ENCODE measurements at places on chromosomes 6 and 20. TPM values are rescaled to one million over a fixed set of nuclear protein-coding genes. Genes with fewer than 3 reads are reported as not detected.

GRCh38 chr6:116553451-116553850 lies at the start of gene CALHM4:
Gene CALHM4 (plus strand): TSS chr6:116553751. CDS start chr6:116553794, 43 bp downstream.
- no peak for DNase-seq

- DNase-seq, result no peak
Measured at GRCh38 chr6:47079638-47080037, 37.5 kb upstream of the ADGRF1 start.

The ADAM33 gene
- polyA plus RNA-seq, result 44.3 TPM

DNA sequence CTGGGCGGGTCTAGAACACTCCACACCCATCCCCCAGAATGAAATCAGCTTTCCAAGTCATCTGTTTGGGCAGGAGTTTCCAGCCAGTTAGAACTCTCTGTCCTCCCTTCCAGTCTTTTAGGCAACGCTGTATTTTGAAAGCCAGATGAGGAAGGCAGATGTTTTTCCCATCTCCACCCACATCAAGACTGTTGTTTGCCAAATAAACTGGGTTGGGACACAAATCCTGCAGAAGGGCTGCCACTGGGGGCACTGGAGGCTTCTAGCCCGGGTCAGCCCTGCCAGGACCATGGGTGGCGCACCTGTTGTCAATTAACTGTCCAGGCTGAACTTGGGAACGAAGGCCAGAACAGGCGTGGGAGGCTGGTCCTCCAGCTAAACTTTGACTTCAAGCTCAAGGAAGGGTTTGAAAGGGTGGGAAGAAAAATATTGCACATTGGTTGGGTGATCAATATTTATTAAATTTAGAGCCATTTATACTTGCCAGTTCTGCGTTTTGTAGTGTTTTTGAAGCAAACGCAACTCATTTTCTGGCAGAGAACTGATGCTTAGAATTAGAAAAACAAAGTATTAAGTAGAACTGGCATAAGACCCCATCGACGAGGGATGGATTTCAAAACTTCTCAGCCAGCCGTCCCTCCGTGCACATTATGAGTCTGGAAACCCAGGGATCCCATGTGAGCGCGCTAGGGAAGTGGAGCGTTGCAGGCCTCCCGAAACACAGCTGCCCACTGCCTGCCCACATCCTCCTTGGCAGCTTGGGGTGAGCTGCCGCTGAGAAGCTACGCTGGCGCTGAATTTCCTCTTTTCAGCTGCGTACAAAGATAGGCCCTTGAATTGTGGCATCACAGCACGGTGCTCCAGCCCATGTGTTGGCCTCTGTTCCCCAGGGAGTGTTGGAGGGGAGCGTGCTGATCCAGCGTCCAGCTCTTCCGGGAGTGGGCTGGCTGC lies 297.4 kb downstream of the QKI start:
- peak; percentile 92 for DNase-seq

GRCh38 chr6:137313928-137314855 lies 95.0 kb upstream of the IFNGR1 start:
- peak; percentile 68 for DNase-seq

DNA sequence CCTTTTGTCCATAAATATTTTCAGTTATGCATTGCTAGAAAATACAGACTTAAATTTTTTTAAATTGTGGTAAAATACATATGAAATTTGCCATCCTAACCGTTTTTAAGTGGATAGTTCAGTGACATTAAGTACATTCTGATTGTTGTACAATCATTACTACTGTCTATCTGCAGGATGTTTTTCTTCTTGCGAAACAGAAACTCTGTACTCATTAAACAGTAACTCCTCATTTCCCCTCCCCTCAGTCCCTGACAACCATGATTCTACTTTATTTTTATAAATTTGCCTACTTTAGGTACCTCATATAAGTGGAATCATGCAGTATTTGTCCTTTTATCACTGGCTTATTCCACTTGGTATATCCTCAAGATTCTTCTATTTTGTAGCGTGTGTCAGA lies 21.3 kb downstream of the TAF11 start:
- no peak for DNase-seq

The CDH4 gene
- 1.0 TPM for polyA plus RNA-seq

GRCh38 chr6:55937261-55937947 lies 62.0 kb upstream of the BMP5 start:
- no peak for DNase-seq

DNA sequence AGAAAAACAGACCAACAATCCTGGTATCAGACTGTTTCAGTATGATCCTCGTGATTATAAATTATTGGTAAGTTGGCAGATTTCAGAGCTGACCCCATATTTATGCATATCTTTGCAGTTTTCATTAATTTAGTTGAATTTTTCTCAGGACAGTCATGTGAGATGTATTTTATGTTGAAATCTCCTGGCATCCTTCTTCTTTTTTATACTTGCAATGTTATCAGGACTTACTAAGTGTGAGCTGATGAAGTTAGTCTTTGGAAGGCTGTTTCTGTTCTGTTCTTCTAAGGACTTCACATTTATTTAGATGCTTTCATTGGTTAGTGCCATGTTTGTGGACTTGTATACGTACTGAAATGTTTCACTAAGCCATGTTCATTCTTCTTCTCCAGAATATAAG lies 17.2 kb downstream of the SMPDL3A start:
- no peak for DNase-seq

DNA sequence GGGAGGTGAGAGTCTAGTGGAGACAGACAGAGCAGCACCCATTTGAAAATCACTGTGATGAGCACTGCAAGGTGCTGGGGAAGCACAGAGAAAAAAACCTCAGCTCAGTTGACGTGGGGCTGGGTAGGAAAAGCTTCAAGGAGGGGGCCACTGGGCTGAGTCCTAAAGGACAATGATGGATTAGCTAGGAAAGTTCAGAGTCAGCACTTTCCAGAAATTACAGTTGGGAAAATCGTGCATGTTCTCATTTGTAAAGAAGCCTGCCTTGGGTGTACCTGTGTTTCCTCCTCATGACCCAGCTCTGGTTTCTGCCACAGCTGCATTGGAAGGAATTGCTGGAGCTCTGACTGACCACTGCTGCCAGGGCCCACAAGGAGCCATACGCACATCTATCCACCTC lies 221.3 kb downstream of the FARS2 start:
- DNase-seq, result no peak

GRCh38 chr6:131789219-131789618 lies 18.6 kb upstream of the ENPP1 start:
- no peak for DNase-seq

The BTN2A1 gene
- polyA plus RNA-seq, result 26.4 TPM

- DNase-seq, result no peak
Measured at GRCh38 chr6:24749297-24749696, 25.4 kb upstream of the GMNN start.

DNA sequence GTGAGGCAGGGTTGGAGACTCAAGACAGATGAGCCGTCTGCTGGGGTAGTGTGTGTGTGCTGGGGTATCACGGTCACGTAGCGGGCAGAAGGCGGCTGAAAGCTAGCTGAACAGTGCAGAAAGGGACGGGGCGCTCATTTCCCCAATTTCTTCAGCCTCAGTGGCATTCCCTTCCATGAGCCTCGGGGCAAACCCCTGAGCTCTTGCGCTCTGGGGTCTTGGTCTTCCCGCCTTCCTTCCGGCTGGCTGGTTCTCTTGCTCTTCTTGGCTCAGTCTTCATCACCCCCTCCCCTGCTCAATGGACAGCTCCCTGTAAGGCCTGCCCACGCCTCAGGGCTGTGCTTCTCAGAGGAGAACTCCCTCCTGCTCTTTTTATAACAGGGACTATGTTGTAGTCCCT lies 15.5 kb upstream of the TMEM181 start:
- DNase-seq, result no peak

The BNIP5 gene
- 0.07 TPM for polyA plus RNA-seq

DNA sequence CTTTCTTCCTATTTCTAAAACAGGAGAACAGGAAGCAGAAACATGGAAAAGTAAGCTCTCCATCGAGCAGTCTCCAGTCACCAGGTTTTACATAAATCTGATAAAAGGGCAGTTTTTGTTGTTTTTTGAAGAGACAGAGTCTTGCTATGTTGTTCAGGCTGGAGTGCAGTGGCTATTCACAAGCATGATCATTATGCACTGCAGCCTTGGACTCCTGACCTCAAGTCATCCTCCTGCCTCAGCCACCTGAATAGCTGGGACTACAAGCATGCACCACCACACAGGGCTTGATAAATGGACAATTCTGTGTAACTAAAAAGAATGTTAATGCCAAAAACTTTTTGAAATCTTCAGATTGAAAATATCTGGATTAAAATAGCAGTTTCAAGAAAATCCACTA lies 23.8 kb downstream of the SAMHD1 start:
- no peak for DNase-seq

Data from muscle of arm (tissue), 14 donors.